Skin of body (tissue), 3 donors: ENCODE measurements at places on chromosomes 1 and 21.

DNA sequence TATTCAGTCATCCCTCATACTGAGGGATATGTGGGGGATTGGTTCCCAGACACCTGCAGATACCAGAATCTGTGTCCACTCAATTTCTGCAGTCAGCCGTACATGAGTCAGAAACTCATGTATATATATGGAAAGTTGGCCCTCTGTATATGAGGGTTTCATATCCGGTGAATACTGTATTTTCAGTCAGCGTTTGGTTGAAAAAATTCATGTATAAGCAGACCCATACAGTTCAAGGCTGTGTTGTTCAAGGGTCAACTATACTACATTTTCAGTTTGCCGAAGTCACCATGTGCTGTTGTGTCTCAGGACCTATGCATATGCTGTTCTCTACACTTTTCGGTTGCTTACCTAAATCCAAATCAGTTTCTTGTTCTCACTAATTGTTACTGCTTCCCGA is 10.5 kb downstream of the AXDND1 start:
- no peak for DNase-seq

GRCh38 chr1:201584471-201585092 is 45.7 kb downstream of the NAV1 start:
- DNase-seq, result no peak

DNA sequence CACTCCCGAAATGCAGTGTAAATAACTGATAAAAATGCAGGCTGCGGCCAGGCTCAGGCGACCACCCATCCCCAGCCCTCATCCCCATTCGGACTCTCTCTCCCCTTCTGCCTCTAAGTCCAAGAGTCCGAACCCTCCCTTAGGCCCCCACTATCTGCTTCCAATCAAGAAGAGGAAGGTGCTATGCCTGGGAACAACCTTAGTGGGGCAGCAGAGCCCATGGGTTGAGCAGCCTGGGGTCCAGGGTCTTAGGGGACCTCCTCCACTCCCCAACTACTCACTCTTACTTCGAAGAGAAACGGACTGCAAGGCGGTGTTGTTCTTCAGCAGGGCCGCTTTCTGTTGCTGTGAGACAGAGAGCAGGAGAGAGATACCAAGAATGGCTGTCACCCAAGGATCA is 12.2 kb downstream of the ARHGEF2 start:
- no peak for DNase-seq

DNA sequence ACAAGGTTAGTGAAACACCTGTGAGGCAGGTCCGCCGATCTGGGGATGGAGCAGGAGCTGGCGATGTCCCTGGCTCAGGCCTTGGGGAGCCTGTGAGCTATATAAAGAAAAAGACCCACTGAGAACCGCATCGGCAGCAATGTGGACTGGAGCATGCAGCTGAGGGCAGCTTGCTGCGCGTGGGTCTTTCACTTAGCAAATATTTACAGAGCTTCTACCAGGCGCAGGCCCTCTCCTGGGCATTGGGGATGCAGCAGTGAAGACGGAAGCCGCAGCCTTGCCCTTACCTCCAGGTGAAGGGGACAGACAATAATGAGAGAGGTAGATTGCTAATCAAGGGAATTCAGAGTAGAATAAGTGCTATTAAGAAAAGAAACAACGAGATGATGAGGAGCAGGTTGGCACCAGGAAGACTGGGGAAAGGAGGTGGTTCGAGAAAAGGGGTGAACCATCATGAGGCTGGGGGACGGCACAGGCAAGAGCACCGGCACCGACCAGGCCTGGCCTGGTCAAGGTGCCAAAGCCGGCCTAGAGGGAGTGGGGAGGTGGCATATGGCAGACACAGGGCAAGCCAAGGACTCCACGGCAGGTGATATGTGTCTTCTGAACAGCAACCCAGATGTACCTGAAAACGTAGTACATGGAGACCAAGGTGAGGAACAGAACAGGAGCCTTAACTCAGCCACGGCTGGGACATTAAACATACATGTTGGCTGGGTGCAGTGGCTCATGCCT is 60.7 kb upstream of the PAX7 start:
- DNase-seq, result no peak

GRCh38 chr1:5831600-5832335 is 160.5 kb downstream of the NPHP4 start:
- DNase-seq, result no peak

- peak; percentile 72 for DNase-seq
These were observed 31.7 kb upstream of the GPR88 start for GRCh38 chr1:100506217-100506616.

DNA sequence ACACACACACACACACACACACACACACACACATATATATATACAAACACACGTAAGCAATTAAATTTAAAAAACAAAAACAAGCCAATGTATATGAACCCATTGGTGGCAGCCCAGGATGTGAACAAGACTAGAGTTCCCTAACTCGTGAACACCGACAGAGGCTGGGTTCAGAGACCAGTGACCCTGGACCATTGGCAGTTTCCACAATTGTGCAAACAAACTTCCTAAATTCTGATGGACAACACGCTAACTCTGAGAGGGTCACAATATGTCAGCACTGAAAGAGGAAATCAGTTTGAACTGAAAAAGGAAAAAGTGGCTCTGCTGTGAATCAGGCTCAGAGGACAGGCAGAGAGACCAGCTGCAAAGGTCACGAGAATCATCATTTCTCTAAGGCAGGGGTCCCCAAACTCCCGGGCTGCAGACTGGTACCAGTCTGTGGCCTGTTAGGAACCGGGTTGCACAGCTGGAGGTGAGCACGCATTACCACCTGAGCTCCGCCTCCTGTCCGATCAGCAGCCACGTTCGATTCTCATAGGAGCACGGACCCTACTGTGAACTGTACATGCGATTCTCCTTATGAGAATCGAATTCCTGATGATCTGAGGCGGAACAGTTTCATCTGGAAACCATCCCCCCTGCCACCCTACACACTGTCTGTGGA is 50.5 kb upstream of the ERO1B start:
- DNase-seq, result no peak

DNA sequence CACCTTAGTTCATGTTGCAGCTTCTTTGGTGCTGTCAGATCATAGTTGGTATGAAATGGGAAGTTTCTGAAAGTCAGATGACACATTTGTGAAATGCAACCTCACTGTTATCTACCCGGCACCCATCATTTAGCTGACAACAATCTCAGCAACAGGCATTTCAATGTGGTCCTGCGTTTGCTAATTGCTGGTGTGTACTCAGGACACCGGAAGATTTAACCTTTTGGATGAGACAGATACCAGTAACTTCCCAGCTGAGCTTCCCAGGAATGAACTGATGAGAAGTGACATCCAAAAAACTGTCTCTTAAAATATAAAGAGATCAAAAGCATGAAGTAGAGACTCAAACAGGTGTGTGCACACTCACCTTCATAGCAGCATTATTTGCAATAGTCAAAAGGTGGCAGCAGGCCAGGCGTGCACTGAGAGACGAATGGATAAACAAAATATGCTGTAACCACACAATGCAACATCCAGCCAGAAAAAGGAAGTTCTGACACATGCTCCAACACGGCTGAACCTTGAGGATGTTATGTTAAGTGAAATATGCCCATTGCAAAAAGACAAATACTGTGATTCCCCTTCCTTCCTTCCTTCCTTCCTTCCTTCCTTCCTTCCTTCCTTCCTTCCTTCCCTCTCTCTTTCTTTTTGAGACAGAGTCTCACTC is 7.9 kb upstream of the CLDN14 start:
- no peak for DNase-seq

DNA sequence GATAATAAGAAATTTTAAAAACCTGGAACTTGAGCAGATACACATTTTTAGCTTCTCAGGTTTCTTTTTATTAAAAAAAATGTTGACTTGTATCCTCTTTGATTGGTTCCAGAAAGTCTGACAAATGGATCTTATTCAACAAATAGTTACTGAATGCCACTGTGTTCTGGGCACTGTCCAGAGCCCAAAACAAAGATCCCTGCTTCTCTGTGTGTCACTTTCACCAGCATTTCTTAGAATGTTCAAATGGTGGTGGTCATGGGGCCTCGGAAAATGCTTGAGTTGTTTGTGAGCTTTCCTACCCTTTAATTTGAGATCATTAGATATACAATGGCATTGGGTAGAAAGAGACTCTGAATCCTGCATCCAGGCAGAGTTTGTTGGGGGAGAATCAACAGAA is 19.9 kb downstream of the ACTN2 start:
- DNase-seq, result no peak
